ENCODE measurements at places on chromosomes 13 and 19.

- no peak for DNase-seq
Observed at GRCh38 chr19:50537306-50537685, 23.6 kb upstream of the ASPDH start.

DNA sequence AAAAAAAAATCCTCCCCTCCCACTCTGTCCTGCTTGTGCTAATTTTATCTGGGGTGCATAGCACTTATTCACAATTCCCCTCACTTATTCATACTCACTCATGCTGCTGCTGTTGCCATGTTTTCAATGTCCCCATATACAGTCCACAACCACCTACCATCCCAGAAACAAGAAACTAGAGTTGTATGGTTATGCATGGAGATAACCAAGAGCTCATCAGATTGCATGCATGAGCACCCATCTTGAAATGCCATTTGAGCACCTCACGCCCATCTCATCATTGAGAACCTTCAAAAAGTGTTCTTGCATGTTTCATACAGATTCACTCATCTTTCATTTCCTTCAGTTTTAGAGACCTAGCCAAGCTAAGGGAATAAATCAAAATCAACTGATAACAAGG is 15.1 kb upstream of the N4BP2L2 start:
- no peak for DNase-seq

DNA sequence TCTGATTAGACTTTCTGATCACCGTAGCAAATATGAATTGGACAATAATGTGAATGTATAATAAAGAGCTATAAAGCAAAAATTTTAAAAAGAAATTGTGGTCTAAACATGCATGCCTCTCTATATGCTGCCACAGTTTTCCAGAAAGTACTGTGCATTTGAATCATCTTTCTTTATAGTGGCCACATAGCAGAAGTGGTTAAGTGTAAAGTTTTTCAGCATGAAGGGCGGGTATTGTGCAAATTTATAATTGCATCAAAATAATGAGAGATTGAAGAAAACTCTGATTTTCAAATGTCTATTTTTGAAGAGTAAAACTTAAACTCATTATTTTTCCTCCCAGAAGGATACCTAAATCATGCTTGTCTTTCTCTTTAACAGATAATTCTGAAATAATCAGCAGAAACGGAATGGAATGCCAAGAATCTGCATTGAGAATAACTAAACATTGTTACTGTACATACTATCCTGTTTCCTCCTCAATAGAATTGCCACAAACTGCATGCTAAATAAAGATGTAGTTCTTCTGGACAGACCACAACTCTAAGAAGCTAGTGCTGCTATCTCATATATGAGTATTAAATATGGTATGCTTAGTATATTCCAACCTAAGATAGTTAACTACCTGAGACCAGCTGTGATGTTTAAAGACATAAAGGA is 42.9 kb upstream of the RAP2A start:
- no peak for DNase-seq

GRCh38 chr19:4061178-4061682 is 5.5 kb downstream of the ZBTB7A start:
- DNase-seq = no peak

DNA sequence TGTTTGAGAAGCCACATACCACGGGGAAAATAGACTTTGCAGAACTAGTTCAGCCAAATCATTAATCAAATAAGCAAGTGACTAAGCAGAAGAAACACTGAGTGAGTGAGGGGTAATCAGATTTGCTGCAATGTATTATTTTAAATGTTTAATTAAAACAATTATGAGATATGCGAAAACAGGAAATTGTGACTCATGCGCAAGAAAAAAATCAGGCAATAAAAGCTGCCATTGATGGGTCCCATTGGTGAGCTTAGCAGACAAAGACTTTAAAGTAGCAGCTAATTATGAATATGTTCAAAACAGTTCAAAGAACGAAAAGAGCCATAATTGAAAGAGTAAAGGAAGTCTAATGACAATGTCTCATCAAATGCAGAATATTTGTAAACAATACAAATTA is 644.1 kb downstream of the GPC5 start:
- no peak for DNase-seq

DNA sequence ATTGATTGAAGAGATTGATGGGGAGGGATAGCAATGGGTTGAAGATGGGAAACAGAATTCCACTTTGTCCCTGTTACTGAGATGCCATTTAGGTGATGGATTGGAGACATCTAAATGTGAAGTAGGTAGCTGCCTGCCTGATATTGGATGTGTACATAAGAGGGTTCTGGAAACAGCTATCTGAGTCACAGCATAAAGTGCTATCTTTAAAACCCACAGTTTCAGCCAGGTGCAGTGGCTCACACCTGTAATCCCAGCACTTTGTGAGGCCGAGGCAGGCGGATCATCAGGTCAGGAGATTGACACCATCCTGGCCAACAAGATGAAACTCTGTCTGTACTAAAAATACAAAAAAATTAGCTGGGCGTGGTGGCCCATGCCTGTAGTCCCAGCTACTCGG is 72.6 kb downstream of the DNAJC3 start:
- no peak for DNase-seq

- DNase-seq = no peak
Observed at GRCh38 chr19:39126312-39127187, 964 bp downstream of the PAK4 start.

GRCh38 chr19:3760871-3761361 is 576 bp downstream of the APBA3 start:
- no peak for DNase-seq

DNA sequence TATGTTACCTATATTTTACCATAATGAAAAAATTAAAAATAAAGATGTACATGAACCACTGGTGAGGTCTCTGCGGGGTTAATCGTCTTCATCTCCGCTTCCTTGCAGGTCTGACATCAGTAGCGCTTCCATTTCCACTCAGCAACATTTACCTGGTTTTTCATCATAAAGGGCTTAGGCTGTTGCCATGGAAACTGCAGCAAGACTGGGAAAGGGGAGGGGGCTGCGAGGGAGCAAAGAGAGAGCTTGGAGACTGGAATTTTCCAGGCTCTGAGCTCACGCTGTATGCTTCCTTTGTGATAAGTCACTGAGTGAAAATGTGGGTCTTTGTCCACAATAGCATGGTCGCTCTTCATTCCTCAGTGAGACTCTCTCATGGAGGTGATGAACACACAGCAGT is 136.6 kb upstream of the USP29 start:
- no peak for DNase-seq

GRCh38 chr19:17765069-17765618 is 13.9 kb downstream of the FCHO1 start:
- DNase-seq = no peak

DNA sequence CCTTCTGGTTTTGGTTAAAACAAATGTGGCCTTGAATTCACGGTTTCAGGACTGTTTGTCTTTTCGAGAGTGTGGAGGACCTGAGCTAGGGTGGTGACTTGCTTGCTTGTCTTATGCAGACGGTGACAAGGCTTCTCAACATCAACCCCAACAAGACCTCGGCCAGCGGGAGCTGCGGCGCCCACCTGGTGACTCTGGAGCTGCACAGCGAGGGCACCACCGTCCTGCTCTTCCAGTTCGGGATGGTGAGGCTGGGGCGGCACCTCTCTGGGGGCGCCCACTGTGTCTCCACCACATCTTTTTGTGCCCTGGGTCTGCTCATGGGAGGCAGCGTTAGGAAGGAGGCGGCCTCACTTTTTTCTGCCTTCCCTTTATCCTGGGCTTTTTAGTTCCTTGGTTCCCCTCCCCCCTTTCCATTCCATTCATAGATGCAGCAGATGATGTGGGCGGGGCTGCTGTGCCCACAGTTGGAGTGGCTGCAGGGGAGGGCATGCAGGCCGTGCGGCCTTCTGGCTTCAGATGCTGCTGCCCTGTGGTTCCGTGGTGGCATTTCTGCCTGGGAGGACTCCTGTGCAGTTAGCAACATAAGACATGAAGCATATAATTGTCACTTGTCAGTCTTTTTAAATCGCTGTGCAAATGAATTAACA is 23.3 kb downstream of the LAMP1 start:
- no peak for DNase-seq

DNA sequence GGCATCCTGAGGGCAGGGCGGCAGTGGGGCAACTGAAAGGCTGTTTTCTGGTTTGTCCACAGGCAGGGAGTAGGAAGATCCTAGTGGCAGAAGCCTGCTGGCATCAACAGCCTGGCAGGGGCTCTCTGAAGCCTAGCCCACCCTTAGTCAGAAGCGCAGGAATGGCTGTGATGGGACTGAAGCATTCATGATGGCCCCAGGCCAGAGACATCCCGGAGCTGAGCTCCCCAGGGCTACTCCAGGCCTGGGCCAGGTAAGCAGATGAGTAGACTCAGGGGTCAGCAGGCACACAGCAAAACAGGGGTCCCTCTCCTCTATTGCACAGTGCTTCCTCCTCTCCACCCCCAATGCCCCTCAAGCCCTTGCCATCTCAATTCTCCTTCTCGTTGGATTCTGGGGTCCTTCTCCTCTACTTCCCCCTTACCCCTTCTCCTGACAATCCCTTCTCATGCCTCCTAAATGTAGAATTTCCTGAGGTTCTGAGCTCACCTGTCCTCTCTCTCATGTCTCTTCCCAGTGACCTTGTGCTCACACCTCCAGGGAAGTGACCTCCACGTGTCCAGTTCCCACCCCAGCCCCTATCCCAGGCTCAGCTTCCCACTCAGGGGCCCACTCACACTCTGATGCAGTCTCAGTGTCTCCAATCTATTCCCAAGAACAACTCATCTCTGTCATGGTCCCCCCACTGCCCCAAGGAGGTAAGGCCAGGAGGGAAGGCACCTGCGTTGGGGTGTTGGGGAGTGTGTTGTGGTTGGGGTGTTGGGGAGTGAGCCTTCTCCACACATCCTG is 158.7 kb upstream of the ZNF507 start:
- DNase-seq = no peak

DNA sequence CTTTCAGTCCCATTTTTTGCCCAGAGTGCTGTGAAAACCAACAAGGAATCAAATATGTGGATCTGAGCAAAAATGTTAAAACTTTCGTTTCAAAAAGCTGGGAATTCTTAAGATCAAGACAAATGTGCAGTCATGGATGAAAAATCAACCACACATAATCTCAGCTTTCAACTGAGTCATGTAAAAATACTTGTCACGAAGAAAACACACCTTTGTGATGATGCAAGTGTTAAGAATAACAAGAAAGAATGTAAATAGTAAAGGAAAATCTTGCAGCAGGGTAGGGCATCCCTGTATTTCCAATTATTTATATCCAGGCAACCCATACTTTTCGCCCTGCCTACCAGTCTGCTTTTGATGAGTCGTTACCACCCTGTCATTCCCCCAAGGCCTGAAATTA is 27.4 kb upstream of the DCLK1 start:
- no peak for DNase-seq

DNA sequence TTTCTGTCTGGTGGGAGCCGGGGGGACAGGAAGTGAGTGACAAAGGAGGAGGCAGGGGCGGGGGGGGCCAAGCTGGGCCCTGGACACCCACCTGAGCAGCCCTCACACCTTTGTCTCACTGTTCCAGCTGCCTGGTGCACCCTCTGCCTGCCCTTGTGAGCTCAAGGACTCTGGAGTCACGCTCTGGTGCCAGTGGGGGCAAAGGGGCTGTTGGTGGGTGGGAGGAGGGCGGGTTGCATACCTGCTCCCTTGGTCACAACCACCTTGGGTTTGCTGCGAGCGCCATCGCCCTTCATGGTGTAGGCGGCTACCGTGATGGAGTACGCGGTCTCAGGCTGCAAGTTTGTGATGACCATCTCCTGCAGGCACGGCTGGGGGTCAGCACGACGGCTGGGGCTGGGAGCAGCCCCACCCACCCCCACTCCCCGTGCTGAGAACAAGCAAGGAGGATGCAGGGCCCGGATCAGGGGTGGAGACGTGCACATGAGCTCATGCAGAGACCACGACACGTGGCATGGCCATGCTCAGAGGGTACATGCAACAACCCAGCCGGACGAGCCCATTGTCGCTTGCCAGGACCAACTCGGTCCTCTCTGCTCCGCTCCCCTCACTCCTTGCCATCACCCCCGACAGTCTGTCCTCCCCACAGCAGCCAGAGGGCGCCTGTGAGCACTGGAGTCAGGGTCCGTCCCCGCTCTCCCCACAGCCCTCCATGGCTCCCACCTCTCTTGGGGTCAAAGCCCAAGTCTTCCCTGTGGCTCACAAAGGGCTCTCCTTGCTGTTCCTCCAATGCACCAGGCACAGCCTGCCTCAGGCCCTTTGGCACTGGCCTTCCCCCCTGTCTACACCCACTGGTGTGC is 114.9 kb downstream of the PTPRS start:
- DNase-seq = no peak

GRCh38 chr13:23660249-23660648 is 90.0 kb downstream of the TNFRSF19 start:
- no peak for DNase-seq

DNA sequence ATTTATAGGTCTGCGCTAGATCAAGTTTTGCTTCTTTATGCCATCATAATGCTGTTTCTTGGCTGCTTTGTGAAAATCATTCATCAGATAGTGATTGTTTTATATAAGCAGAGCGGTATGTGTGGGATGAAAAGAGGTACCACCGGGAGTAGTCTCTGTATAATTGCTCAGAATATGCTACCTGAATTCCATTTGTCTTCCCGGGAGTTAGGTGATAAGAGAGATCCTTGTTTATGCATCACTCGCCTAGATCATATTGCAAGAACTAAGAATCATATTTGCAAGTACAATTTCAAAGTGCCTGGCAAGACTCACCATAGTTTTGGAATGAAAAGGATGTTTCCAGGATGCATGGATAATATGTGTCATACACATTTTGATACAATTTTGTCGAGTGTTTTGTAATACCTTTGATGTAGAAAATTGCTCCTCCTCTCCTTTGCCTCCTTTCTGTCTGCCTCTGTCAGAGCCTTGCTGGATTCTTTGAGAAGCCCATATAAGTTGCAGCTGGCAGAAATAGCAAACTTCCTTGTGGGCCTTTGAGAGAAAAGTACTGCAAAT is 1306.0 kb upstream of the SLC10A2 start:
- DNase-seq = no peak

DNA sequence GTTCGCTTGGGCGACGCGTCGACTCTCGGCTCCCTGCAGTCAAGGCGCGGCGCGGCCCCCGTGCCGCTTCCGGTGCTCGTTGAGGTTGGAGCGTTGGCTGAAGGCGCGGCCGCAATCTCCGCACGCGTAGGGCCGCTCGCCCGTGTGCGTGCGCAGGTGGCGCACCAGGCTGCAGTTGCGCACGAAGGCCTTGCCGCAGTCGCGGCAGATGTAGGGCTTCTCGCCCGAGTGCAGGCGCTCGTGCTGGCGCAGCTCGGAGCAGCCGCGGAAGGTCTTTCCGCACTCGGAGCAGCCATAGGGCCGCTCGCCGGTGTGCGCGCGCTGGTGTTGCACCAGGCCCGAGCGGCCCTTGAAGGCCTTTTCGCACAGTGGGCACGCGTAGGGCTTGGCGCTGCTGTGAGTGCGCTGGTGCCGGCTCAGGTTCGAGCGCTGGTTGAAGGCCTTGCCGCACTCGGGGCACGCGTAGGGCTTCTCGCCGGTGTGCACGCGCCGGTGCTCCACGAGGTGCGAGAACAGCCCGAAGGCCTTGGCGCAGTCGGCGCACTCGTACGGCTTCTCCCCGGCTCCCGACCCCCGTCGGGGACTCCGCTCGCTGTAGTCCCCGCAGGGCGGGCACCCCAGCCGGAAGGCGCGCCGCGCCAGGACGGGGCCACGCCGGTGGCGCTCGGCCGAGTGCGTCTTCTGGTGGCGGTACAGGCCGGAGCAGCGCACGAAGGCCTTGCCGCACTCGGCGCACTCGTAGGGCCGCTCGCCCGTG is 5.3 kb upstream of the ZNF497 start:
- DNase-seq = no peak

All from SW 1271 (cell line).